COR-L47 (cell line): ENCODE measurements at places on chromosomes 16 and 17.

DNA sequence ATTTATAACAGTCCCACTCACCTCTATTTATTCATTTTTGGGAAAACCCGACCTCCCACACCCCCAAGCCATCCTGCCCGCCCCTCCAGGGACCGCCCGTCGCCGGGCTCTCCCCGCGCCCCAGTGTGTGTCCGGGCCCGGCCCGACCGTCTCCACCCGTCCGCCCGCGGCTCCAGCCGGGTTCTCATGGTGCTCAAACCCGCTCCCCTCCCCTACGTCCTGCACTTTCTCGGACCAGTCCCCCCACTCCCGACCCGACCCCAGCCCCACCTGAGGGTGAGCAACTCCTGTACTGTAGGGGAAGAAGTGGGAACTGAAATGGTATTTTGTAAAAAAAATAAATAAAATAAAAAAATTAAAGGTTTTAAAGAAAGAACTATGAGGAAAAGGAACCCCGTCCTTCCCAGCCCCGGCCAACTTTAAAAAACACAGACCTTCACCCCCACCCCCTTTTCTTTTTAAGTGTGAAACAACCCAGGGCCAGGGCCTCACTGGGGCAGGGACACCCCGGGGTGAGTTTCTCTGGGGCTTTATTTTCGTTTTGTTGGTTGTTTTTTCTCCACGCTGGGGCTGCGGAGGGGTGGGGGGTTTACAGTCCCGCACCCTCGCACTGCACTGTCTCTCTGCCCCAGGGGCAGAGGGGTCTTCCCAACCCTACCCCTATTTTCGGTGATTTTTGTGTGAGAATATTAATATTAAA, 638 bp upstream of the TMEM88 start:
- DNase-seq, result no peak

- no peak for DNase-seq
Observed at GRCh38 chr16:83266848-83267553, 540.8 kb upstream of the HSBP1 start.

DNA sequence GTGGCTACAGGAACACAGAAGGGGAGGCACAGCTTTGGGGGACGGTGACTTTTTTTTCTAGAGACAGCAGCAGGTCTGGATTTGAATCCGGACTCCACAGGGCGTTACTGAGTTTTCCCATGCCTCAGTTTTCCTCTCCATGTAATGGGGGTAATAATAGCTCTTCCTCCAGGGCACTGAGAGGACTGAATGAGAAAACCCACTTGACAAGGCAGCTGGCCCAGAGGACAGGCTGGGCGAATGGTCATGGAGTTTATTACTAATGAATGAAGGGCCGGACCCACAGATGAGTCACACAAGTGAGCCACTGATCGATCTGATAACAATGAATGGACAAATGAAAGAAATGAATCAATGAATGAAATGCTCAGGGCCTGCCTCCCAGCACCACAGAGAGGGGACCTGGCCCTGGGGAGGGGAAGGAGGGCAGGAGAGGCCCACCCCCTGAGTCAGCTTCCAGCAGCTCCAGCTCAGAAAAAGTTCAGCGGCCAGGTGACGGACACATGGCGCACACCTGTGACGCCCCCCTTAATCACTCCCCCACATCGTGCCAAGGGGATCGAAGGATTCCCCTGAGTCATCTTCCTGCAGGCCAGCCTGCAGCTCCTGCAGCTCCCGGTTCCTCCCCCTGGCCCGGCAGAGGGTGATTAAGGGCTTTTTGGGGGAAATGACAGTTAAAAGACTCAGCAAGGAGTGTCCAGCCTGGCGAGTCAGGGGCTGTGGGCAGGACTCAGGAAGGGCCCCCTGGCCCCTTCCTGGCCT, 54.3 kb downstream of the SOCS1 start:
- DNase-seq, result no peak

DNA sequence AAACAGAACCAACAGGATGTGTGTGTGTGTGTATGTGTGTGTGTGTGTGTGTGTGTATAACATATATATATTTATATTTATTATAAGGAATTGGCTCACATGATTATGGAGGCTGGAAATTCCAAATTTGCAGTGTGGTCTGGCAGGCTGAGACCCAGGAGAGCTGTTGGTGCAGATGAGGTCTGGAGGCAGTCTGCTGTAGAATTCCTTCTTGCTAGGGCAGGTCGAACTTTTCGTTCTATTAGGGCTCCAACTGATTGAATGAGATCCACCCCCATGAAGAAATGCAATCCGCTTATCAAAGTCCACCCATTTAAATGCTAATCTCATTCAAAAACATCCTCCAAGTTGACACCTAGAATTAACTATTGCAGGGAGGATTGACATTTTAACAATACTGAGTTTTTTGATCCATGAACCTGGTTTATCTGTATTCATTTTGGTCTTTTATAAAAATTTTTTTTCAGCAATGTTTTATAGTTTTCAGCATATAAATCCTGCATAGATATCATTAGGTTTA, 85.0 kb downstream of the CYLD start:
- no peak for DNase-seq

GRCh38 chr16:4839942-4840341, 7.1 kb downstream of the GLYR1 start:
- no peak for DNase-seq

GRCh38 chr16:49407873-49408550, 34.4 kb downstream of the C16orf78 start:
- peak; percentile 78 for DNase-seq

- no peak for DNase-seq
Observed at GRCh38 chr16:86798247-86799041, 220.1 kb downstream of the FOXL1 start.

GRCh38 chr16:30924076-30924912, 922 bp downstream of the FBXL19 start:
- DNase-seq, result no peak

DNA sequence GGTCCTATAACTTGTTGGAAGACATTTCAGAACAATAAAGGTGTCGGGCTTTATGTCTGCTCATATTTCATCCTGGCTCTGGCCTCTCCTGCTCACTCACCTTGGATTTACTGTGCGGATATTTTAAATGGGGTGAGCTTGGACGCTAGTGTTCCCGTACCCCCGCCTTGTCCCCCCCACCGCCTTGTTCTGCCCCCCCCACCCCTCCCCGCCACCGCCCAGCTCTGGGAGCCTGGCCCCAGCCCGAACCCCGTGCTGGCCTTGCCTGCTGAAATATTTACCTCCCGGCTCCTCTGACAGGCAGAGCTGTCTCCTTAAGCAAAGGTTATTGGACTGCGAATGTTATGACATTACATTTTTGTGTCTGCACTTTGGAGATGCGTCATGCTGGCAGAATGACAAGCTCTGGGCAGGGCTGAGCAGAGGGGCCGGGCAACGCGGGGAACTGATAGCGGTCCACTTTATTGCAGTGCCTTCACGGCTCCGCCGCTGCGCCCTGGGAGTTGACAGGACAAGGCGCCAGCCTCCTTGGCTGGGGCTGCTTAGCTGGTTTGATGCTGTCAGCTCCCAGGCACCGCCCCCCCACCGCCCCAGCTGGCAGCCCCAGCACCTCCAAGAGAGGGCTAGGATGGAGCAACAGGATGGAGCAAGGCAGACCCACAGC, 222.5 kb upstream of the GSE1 start:
- peak; percentile 66 for DNase-seq

GRCh38 chr17:20111538-20111937, 102.4 kb downstream of the SPECC1 start:
- DNase-seq, result no peak

DNA sequence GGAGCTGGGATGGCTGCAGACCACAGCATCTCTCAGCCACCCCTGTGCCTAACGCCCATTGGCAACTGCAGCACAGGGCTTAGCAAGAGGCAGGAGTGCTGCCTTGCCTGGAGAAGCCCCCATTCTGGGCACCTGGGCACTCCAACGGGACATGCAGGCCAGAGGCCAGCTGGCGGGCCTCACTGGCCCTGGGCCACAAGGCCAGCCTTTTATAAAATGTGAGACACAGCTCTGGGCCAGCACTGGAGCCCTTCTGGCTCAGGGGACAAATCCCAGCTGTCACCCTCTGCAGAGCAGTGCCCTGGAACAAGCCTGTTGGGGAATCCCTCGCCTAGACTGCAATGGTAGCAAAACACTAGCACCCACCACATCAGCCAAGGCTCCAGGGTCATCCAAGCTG, 171.8 kb downstream of the WSCD1 start:
- no peak for DNase-seq

DNA sequence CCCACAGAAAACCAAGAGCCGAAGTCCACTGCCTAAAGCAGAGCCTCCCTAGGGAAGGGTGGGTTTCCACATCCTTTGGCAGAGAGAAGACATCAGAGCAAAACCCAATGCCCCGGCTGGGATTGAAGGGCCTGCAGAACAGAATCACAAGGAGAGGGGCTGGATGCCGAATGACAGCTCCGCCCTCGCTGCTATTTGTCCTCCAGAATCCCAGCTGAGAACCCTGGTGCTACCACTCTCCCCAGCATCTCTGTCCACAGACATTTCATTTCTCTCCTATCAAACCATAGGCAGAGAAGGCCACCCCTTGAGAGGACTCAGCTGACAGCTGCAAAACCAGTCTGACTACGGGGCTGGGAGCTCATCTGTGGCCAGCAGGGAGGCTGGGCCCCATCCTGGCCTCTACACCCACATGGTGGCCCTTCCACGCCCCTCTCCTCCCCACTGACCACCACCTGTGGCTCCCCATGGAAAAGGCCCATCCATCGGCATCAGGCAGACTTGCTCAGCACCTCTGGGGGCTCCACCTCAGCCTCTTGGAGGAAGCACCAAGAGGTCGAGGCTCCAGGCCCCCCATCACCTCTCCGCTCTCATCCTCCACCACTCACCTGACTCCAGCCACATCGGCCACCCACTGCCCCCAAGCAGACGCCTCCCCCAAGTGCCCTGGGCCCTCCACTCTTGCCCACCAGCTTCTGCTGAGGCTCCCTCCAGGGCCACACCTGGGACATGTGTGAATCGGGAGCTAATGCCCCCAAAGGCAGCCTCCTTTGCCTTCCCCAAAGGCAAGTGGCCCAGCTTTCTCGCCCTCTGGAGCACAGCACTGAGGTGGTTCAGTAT, 288.5 kb downstream of the C16orf95 start:
- DNase-seq, result no peak

- no peak for DNase-seq
Observed at GRCh38 chr17:13222975-13223374, 205.1 kb upstream of the ELAC2 start.

DNA sequence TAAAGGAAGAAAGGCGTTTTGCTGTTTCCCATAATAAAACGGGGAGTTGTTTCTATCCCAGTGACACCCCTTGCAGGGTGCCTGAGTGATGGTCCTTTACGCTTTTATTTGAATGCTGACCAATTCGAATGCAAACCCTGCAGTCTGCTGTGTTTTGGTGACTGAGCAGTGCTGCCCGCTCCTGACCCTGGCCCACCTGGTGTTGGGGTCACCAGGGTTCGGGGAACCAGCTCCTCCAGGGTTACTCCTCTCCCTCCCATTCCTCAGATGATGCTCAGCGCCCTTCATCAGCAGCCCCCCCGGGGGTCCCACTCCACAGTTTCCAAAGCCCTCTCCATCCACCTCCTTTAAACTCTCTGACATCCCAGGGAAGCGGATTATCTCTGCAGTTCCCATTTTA, 6.0 kb downstream of the CA4 start:
- no peak for DNase-seq

GRCh38 chr16:53083119-53083518, 28.3 kb downstream of the CHD9 start:
- DNase-seq, result no peak

DNA sequence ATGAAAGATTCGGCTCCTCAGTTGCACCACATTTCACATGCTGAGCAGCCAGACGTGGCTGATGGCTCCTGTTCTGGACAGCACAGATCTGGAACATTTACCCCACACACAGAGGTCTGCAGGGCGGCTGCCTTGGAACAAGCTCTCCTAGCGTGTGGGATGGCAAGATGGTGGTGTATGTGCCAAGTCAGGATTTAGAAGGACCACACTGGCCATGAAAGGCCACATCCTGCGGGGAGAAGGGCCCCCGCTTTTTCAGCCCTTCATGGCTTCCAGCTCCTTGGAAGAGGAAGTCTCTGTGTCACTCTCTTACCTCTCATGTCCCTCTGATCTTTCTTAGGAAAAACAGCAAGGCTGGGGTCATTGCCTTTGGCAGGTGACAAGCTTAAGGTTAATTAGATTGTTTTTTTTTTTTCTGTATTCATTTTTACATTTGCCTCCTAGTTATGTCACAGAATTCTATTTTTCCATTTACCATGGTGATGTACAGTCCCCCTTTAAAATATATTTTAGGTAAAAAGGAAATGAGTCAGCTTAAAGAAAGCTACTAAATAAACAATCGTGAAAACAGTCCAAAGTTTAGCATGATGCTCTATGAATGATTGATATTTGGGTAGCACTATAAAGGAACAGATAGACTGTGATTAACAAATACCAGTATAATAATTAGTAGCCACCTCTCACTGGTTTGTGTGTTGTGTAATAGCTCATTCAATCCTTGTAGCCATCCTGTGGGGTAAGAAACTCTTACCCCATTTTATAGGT, 396.6 kb downstream of the CPPED1 start:
- DNase-seq, result no peak

- DNase-seq, result no peak
Observed at GRCh38 chr17:47739150-47739549, 6.1 kb downstream of the TBX21 start.

DNA sequence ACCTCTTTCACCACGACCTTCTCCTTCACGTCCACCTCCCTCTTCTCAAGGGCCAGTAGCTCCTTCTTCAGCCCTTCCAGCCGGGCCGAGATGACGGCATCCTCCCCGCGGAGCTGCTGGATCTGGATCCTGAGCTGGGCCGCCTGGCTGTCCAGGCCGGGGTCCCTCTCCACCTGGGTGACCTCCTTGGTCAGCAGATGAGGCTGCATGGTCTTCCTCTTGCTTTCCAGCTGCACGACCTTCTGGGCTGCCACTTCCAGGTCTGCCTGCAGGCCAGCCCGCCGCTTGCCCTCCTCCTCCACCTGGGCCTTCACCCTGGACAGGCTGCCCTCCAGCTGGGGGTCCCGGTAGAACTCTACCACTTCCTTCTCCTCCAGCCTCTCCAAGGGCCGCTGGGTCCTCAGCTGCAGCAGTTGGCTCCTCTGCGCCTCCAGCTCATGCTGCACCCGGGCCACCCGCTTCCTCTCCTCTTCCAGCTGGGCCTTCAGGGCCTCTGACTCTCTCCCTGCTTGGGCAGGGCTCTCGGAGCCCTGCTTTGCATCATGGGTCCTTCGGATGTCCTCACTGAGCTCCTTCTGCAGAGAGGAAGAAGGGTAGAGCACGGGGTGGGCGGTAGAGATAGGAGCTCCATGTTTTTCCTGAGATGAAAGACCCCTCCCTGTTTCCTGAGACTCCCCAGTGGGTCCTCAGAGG, 9.5 kb downstream of the CDK3 start:
- DNase-seq, result no peak

GRCh38 chr17:4155980-4156620, 13.1 kb downstream of the CYB5D2 start:
- DNase-seq, result no peak
